ENCODE measurements at places on chromosomes 7 and 10.
A peak's percentile ranks its signal among the peaks of the same experiment; 100 is the strongest.

- DNase-seq: no peak
Observed at GRCh38 chr7:156578978-156579430, 61.6 kb upstream of the RNF32 start.

DNA sequence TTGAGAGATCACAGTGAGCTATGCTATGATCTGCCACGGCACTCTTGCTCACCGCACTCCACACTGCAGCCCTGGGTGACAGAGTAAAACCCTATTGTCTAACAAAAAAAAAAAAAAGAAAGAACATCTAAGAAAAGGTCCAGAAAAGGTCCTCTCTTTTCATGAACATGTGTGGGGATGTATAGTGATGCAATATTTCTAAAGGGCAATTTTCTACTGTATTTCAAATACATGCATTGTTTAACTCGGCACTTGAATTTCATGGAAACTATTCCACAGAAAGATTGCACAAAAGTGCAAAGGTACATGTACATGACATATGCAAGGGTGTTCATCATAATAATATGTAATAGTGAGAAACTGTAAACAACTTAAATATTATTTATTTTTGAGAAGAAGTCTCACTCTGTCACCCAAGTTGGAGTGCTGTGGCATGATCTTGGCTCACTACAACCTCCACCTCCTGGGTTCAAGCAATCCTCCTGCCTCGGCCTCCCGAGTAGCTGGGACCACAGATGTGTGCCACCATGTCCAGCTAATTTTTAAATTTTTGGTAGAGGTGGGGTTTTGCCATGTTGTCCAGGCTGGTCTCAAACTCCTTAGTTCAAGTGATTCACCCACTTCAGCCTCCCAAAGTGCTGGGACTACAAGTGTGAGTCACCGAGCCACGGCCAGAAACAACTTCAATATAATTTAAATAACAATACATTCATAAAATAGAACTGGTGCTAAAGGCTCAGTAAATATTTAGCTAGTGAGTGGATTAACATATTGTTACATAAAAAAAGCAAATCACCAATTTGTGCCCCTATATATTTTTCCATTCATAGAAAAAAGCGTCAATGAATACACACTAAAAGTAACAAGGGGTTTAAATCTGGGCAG, 1.3 kb upstream of the PPRC1 start:
- DNase-seq: no peak

- DNase-seq: no peak
Observed at GRCh38 chr10:31949266-31949665, 20.6 kb upstream of the ARHGAP12 start.

DNA sequence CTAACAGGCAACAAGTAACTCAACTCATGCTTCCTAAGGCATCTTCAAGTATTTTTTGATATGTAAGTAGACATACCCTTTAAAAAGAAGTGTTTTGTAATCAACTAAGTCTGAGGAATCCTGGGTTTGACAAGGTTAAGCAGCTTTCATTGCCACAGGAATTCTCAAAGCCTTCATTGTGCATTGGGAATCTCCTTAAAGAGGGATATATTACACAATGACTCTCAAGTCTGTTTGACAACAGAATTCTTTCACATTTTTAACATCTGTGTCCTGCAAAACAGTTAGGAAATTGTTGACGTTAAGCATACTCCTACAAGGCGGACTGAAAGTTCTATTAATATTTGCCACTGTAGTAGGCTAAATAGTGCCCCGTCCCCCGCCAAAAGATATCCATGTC, 71.4 kb downstream of the SGMS1 start:
- DNase-seq: no peak

- DNase-seq: no peak
Observed at GRCh38 chr7:26213807-26214515, 12.4 kb downstream of the CBX3 start.

DNA sequence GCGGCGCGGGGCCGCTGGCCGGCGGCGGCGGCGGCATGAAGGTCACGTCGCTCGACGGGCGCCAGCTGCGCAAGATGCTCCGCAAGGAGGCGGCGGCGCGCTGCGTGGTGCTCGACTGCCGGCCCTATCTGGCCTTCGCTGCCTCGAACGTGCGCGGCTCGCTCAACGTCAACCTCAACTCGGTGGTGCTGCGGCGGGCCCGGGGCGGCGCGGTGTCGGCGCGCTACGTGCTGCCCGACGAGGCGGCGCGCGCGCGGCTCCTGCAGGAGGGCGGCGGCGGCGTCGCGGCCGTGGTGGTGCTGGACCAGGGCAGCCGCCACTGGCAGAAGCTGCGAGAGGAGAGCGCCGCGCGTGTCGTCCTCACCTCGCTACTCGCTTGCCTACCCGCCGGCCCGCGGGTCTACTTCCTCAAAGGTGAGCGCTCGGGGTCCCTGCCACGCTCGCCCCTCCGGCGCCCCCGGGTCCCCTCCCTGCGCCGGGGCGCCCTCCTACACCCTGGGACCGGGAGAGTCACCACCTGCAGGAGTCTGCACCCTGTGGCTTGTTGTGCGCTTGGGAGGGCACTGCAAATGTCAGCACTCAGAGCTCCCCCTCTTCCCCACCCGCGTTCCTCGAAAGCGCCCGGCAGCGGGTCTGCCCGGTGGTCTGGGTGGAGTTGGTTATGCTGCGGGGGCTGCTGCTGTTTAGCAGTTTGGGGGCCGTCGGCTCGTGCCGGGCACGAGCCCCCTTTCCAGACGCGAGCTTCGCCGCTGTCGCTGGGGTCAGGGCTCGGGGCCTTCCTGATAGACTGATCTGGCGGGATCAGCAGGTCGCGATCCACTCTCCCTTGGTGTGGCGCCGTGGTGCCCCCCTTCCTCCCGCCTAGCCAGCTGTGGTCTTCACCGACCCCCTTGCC, 627 bp downstream of the DUSP5 start:
- DNase-seq: peak; percentile 26

DNA sequence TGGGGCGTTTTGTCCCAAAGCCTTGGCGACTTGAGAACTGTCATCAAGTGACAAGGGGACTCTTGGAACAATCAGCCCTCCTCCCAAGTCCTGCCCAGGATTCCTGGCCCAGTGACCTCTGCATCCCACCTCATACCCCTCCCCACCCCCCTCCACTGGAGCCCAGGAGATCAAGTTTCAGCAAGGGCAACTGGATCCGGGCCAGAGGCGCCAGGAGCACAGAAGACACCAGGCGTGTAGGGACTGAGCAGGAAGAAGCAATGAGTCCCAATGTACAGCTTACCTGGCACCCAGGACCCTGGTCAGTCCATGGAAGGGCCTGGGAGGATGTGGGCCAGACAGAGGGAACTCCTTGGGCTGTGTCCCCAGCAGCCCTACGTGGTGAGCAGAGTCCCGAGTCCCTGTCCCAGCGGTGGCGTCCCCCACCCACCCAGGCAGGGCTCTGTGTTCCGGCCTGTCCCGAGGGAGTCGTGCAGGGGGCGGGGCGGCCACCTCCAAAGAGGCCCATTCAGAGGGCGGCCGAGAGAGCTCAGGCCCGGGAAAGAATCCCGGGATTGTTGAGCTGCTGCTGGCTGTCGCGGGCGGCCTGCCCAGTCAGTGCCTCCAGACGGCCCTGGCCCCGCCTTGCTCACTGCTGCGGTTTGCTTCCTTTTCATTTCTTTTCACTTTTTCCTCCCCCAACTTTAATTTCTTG, 254.1 kb downstream of the TNS3 start:
- DNase-seq: no peak

GRCh38 chr7:126806614-126807013, 446.1 kb downstream of the GRM8 start:
- DNase-seq: no peak

DNA sequence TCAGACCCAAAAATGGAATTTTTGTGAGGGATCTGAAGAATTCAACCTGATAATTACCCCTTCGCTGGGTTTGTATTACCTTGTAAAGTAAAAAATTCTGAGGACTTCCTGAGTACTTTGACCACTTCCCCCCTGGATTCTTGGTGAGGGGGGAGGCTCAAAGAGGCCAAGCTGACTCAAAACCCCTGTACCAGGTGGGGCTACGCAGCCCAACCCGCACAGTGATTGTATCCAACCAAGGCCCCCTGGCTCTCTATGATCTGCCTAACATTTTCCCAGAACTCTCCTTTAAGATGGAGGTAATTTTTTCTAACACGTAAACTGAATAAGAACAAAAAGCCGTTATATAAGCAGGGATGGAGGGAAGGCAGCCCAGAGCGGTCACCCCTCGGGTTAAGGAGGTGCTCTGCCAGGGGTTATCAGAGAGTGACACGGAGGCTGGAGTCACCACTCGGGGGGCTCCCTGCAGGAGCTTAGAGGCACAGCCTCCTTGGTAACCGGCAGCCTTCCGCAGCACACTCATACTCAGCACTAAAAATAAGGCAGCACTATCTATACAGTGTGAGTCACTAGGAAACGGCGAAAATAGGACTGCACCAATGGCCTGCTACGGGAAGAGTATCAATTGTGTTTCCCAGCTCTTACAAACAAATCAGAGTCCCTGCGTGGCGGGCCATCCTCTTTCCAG, 255.4 kb downstream of the ELMO1 start:
- no peak for DNase-seq

Measured in activated CD4-positive, alpha-beta T cell treated with anti-CD3 and anti-CD28 coated beads, Interleukin-2, amount 50 U/mL, for 24 hours (primary cell).